ENCODE measurements at places on chromosomes 3 and 15. TPM values are rescaled to one million over a fixed set of nuclear protein-coding genes. Genes with fewer than 3 reads are reported as not detected.

Gene NR1I2
- total RNA-seq, result not detected

Gene STRA6
- 26.2 TPM for total RNA-seq

Gene LTF
- total RNA-seq, result not detected

Gene SEMA3G
- total RNA-seq, result not detected

Measured in smooth muscle cell of the coronary artery (primary cell).